ENCODE measurements at places on chromosomes 6 and 20.

DNA sequence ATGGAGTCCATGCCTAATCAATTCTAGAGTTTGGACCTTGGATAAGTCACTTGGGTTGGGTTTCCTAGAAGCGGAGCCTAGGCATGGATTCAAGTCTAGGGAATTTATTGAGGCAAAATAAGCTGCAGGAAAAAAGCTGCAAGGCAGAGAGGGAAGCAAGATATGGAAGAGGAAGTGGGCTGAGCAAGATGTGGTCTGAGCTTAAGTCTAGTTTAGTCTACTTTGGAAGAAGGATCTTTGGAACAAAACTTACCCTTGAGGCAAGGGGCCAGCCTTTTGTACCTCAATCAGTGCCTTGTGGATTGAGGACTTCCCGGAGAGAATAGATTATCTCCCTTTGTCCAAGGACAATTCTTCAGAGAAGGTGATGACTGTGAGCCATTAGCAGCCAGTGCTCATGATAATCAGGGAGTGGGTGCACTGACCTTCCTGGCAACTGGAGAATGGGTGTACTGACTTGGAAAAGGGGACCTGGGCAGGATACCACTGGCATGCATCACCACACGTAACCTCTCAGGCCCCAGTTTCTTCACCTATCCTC, 10.9 kb downstream of the ZSCAN9 start:
- DNase-seq, result no peak

DNA sequence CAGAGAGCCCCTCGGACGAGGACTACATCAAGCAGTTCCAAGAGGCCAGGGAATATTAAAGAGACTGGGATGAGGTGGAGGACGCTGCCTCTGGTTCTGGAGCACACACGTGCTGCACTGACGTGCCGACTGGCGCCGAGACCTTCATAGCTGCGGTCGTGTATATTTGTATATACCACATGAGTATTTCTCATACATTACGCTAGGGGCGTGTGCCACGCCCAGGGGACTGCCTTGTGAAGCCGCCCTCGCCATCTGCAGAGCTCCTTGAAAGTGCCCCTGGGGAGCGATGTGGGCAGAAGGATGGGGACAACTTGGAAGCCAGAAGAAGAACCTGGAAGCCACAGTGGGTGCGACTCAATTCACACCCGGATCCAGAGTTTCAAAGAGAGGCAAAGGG, 78.3 kb downstream of the ISM1 start:
- DNase-seq, result no peak

DNA sequence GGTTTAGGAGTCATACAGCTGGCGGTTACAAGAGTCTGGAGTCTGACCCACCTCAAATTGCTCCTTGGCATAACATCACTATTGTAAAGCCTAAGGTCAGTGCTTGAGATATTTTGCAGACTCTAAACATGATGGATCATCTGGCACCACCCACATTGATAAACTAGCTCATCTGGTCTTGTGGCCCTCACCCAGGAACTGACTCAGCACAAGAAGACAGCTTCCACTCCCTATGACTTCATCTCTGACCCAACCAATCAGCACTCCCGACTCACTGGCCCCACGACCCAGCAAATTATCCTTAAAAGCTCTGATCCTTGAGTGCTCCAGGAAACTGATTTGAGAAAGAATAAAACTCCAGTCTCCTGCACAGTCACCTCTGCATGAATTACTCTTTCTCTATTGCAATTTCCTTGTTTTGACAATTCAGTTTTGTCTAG, 115.9 kb downstream of the CD24 start:
- DNase-seq, result no peak

GRCh38 chr20:56429502-56429901, 17.4 kb downstream of the CASS4 start:
- no peak for DNase-seq

- DNase-seq, result no peak
Observed at GRCh38 chr6:19845266-19846041, 8.3 kb downstream of the ID4 start.

DNA sequence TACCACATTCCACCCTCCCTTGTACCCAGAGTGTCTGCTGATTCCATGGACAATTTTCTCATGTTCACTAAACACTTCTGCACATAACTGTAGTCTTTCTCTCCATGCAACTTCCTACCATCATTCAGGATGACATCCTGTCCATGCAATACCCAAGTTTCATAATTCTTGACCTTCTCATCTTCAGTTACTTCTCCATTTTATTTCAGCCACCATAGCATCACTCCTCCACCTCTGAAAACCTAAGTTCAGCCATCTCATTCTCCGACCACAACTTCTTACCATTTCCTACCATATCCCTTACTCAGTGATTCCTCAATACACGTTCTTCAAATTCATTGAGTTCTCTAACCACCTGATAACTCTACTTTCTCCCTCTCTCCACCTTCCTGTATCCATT, 216.5 kb upstream of the TENT5A start:
- DNase-seq, result no peak

- DNase-seq, result no peak
Observed at GRCh38 chr6:119856136-119856535, 506.6 kb upstream of the MAN1A1 start.

Data from ecto neural progenitor cell (in vitro differentiated cells).